ENCODE measurements at places on chromosomes 3 and 15. TPM values are rescaled to one million over a fixed set of nuclear protein-coding genes. Genes with fewer than 3 reads are reported as not detected.

TMEM158 gene
- 7.3 TPM for total RNA-seq

CLDN18 gene
- total RNA-seq: 0.08 TPM

TMEM45A gene
- total RNA-seq: 8.6 TPM

C2CD4B gene
- 0.26 TPM for total RNA-seq

CPB1 gene
- 4.4 TPM for total RNA-seq

C3orf85 gene
- not detected for total RNA-seq

GOLGA6B gene
- not detected for total RNA-seq

CD86 gene
- not detected for total RNA-seq

STRIT1 gene
- not detected for total RNA-seq

IQCF5 gene
- not detected for total RNA-seq

BOC gene
- 0.33 TPM for total RNA-seq

RAF1 gene
- 68.8 TPM for total RNA-seq
